GM04504 (cell line): ENCODE measurements at places on chromosomes 3 and 15.

GRCh38 chr3:132880986-132881385 is 157.2 kb upstream of the TMEM108 start:
- DNase-seq = no peak

DNA sequence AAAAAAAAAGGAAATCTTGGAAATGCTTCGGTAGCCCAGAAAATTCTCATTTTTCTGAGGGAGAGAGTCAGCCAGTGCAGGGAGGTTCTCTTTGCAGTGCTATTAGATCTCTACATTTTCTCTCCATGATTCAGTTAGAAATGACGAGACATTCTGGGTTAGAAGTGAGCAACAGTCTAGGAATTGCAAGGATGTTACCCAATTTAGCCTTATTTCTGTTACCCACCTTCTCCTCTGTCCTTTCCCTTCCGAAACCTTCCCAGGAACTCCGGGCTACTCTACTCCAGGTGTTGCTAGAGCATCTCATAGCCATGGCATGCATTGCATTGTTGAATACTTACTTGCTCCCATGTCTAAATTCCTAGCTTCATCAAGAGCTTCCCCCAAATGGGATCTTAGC is 106.8 kb downstream of the EDEM1 start:
- no peak for DNase-seq

- DNase-seq = no peak
Observed at GRCh38 chr3:4284865-4285264, 18.3 kb upstream of the SETMAR start.

GRCh38 chr3:139686206-139686605 is 8.4 kb upstream of the NMNAT3 start:
- DNase-seq = no peak

DNA sequence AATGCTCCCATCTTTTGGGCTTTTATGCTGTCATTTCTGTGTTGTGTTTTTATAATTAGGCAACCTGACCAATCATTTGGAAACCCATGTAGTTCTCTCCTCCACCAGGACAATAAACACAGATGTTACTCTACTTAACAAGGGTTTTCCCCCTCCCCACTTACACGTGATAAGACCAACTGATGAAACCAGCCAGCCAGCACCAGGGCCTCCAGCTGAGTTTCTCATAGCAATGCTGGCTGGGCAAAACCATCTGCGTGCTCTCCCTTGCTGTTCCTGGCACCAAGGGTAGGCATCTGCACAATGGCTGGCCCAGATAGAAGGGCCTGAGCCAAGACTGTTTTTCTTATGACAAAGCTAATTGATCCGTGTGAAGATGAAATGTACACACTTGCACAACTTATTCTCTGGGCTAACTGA is 310.4 kb downstream of the PLCL2 start:
- no peak for DNase-seq

- no peak for DNase-seq
Observed at GRCh38 chr15:60101416-60101815, 97.3 kb downstream of the FOXB1 start.

GRCh38 chr3:133948996-133949395 is 53.3 kb upstream of the RAB6B start:
- no peak for DNase-seq
